ENCODE measurements at places on chromosomes 1 and 21.

- no peaks in the 10 kb centered on the region for H3K36me3 ChIP-seq
- no peak overlapping the region for H3K4me3 ChIP-seq
- H3K27me3 ChIP-seq, result no peaks in the 10 kb centered on the region
- H3K4me1 ChIP-seq, result no peaks in the 10 kb centered on the region
- no peak overlapping the region for H3K27ac ChIP-seq
These were observed 129.8 kb upstream of the SAMSN1 start for GRCh38 chr21:14675774-14676530.

GRCh38 chr1:37795340-37796125 lies 1.9 kb downstream of the MANEAL start:
- no peak overlapping the region for H3K27ac ChIP-seq
- H3K27me3 ChIP-seq, result peaks cover 34% of the 10 kb centered on the region
- H3K4me1 ChIP-seq, result peaks cover 12% of the 10 kb centered on the region
- 0 out of 2 replicates have a peak, but pooled peaks cover 5% of the 10 kb centered on the region for H3K36me3 ChIP-seq
- DNase-seq, result no peak

- H3K27ac ChIP-seq, result no peak overlapping the region
- DNase-seq, result no peak
- H3K4me3 ChIP-seq, result no peak overlapping the region
- no peaks in the 10 kb centered on the region for H3K27me3 ChIP-seq
- H3K4me1 ChIP-seq, result peaks cover 14% of the 10 kb centered on the region
These were observed 2.5 kb upstream of the PNRC2 start for GRCh38 chr1:23957096-23957495.

- no peak overlapping the region for H3K4me3 ChIP-seq
- peaks cover 45% of the 10 kb centered on the region for H3K4me1 ChIP-seq
- no peaks in the 10 kb centered on the region for H3K27me3 ChIP-seq
- peak overlapping the region; percentile 72 for H3K27ac ChIP-seq
- DNase-seq, result peak; percentile 88
- no peaks in the 10 kb centered on the region for H3K36me3 ChIP-seq
These were observed 23.3 kb downstream of the NAV1 start for GRCh38 chr1:201562257-201562656.

DNA sequence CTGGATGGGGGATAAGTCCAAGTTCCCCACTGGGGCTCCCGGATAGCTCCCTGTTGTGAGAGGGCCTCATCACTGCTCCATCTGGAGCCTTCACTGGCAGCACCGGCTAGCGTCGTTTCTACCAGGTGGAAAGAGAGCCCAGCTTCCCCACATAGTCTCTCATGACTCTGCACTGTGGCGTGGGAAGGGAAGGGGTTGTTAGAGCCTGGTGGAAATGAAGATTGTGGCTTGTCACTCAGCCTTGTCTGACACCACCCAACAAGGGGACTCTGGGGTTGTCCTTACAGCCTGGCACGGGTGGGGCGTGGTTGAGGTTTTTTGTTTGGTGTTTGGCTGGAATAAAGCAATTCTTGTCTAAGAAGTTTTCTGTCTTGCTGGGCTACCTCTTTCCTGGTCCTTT lies 94.6 kb downstream of the ADARB1 start:
- no peaks in the 10 kb centered on the region for H3K4me1 ChIP-seq
- H3K27ac ChIP-seq, result no peak overlapping the region
- H3K36me3 ChIP-seq, result no peaks in the 10 kb centered on the region
- no peak for DNase-seq
- H3K27me3 ChIP-seq, result no peaks in the 10 kb centered on the region

DNA sequence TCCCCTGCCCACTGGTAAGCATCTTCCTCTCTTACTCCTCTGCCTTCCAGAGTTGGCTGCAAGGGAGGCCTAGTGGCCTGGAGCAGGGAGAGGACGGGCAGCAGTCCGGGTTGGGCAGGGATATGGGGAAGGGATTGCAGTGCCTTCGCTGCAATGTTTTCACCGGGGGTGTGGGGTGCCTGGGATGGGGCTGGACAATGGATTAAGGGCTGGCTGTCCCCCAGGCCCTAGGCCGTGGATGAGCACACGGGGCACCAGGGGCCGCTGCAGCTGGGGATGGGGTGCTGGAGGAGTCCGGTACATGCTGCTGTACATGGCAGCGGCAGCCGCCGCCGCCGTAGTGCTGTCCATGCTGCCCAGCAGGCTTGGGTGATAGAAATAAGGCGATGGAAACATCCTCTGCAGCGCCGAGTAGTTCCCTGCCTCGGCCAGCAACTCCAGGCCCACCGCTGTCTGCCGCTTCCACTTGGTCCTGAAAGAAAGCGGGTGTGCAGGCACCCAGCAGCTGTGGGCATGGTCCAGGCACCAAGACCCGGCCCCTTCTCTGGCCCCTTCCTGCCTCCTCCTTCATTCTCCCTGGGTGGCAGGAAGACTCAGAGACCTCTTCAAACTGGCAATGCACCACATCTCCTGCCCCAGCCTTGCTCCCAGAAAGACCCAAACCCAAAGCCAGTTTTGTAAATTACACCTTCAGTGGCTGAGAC lies 4.8 kb downstream of the BARHL2 start:
- DNase-seq, result no peak
- H3K4me3 ChIP-seq, result no peak overlapping the region
- H3K4me1 ChIP-seq, result no peaks in the 10 kb centered on the region
- no peak overlapping the region for H3K27ac ChIP-seq
- peaks cover 94% of the 10 kb centered on the region for H3K27me3 ChIP-seq

GRCh38 chr21:15031790-15032357 lies 32.9 kb downstream of the NRIP1 start:
- no peaks in the 10 kb centered on the region for H3K27me3 ChIP-seq
- no peak for DNase-seq
- peaks cover 3% of the 10 kb centered on the region for H3K36me3 ChIP-seq

DNA sequence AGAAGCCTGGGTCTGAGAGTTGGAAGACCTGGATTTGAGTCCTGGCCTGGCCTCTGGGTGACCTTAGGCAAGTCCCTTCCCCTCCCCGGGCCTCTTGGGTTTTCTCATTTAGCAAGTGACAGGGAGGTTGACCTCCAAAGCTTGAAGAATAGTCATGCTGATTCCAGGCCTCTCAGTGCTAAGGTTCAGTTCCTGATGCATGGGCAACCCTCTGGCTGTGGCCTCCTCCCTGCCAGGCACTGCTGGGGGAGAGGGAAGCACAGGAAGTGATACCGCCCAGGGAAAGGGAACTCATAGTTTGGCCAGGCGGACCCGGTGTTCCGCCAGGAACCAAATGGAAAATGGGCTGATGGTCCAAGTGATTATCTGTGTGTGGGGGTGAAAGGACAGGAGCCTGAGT lies 23.6 kb upstream of the WASF2 start:
- no peak overlapping the region for H3K4me3 ChIP-seq
- no peak overlapping the region for H3K27ac ChIP-seq
- H3K4me1 ChIP-seq, result no peaks in the 10 kb centered on the region
- no peak for DNase-seq
- no peaks in the 10 kb centered on the region for H3K27me3 ChIP-seq
- H3K36me3 ChIP-seq, result no peaks in the 10 kb centered on the region

DNA sequence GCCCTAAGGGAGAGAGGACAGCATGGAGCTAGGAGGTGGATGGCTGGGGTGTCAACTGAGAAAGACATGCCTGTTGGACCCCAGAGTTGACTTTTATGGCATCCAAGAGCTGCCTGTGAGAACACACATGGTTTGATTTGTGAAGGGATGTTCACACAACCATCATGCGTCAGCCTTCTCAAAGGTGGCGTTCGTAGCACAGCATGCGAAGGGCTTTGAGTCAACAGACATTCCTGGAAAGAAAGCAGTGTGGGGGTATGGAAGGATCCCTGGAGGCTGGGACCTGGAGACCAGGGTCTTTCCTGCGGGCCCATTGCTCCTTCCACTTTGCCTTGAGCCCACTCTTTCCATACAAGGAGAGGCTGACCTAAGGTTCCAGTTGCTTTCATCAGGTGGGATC lies 6.4 kb upstream of the WNT3A start:
- H3K4me3 ChIP-seq, result no peak overlapping the region
- H3K36me3 ChIP-seq, result no peaks in the 10 kb centered on the region
- no peaks in the 10 kb centered on the region for H3K4me1 ChIP-seq
- peaks cover 14% of the 10 kb centered on the region for H3K27me3 ChIP-seq
- H3K27ac ChIP-seq, result no peak overlapping the region
- DNase-seq, result no peak

DNA sequence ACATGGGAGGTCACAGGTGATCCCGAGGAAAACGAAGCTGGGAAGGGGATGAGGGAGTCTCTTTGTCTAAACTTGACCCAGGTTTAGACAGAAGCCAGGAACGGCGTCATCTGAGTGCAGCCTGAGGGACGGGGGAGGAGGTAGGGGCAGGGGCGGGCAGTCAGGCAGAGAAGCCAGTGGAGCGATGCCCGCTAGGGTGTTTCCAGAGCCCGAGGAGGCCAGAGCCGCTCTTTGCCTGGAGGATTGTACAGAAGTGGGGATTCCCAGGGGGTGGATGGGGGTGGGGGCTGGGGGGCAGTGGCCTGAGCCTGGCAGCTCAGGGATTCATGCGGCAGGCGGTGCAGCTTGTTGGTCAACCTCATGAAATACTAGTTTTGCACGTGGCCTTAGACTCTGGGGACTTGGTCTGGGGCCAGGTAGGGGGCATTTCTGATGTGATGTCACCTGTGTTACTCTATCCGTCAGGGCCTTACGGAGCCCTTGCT lies 58.4 kb downstream of the VPS26C start:
- H3K27me3 ChIP-seq, result no peaks in the 10 kb centered on the region
- H3K36me3 ChIP-seq, result peaks cover 10% of the 10 kb centered on the region
- H3K4me1 ChIP-seq, result peaks cover 16% of the 10 kb centered on the region

- DNase-seq, result no peak
- H3K27me3 ChIP-seq, result no peaks in the 10 kb centered on the region
- H3K4me1 ChIP-seq, result no peaks in the 10 kb centered on the region
- H3K4me3 ChIP-seq, result no peak overlapping the region
These were observed 11.2 kb upstream of the VPS45 start for GRCh38 chr1:150056407-150056806.

DNA sequence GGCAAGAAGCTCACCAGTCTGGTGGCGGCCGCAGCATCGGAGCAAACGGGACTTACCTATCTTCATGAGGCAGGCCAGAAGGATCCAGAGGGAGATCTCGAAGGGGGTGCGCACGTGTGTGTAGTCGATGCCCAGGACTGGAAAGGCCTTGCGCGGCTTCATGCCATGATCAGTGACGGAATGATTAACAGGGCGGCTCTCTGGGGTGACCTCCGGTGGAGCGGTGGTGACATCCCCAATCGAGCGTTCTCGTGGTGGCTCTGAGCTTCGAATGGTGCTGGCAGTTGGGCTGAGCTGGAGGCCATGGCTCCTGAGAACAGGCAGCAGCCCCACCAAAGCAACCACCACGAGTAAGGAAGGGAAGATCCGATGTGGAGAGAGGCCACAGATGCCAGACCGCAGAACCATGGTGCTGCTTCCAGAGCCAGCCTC lies 982 bp downstream of the SLC9A1 start:
- H3K27ac ChIP-seq, result no peak overlapping the region
- no peaks in the 10 kb centered on the region for H3K27me3 ChIP-seq
- H3K4me1 ChIP-seq, result peaks cover 29% of the 10 kb centered on the region
- peak overlapping the region; percentile 58 for H3K4me3 ChIP-seq

GRCh38 chr1:41812051-41812450 lies 106.7 kb downstream of the HIVEP3 start:
- H3K4me3 ChIP-seq, result no peak overlapping the region
- no peak for DNase-seq
- no peaks in the 10 kb centered on the region for H3K36me3 ChIP-seq
- peaks cover 23% of the 10 kb centered on the region for H3K4me1 ChIP-seq

DNA sequence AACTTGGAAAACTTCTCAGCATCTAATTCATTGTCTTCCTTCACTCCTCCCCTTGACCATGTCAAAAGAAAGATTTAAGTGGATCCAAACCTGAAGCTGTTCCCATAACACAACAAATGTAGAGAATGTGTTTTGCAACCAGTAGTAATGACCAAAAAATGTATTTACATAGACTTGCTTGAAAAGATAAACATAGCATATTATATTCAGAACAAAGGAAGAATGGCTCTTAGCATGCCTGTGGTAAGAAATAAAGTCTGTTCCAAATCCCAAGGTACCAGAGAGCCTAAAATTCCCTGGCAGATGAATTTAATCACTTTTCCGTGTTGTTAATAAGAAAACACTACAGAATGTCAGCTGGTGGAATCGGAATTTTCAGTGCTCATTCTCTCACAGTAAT lies 36.8 kb downstream of the FMO3 start:
- peak overlapping the region; percentile 84 for H3K27ac ChIP-seq
- peak; percentile 86 for DNase-seq
- no peaks in the 10 kb centered on the region for H3K27me3 ChIP-seq
- H3K4me3 ChIP-seq, result no peak overlapping the region
- no peaks in the 10 kb centered on the region for H3K36me3 ChIP-seq

GRCh38 chr1:168509210-168509609 lies 34.6 kb downstream of the XCL2 start:
- no peak for DNase-seq
- H3K27me3 ChIP-seq, result 0 out of 2 replicates have a peak, but pooled peaks cover 3% of the 10 kb centered on the region
- H3K4me3 ChIP-seq, result no peak overlapping the region
- H3K27ac ChIP-seq, result no peak overlapping the region
- peaks cover 18% of the 10 kb centered on the region for H3K4me1 ChIP-seq

DNA sequence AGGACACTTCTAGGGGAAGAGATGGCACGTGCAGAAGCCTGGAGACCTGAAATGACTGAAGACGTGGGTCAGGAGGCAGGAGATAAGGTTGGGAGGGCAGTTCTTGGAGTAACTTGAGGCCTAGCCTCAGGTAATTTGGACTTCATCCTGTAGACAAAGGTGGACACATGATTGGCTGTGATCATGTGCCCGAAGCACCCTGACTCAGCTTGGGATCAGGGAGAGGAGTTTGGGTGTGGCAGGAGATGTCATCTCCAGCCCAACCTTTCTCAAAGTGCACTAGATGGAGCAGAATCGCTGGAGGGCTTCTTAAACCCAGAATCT lies 1.5 kb downstream of the SLC66A1 start:
- no peak overlapping the region for H3K27ac ChIP-seq
- peaks cover 30% of the 10 kb centered on the region for H3K4me1 ChIP-seq
- DNase-seq, result no peak
- no peak overlapping the region for H3K4me3 ChIP-seq

- no peak overlapping the region for H3K4me3 ChIP-seq
- no peaks in the 10 kb centered on the region for H3K36me3 ChIP-seq
- H3K27me3 ChIP-seq, result no peaks in the 10 kb centered on the region
- H3K4me1 ChIP-seq, result no peaks in the 10 kb centered on the region
These were observed 27.8 kb upstream of the FMO4 start for GRCh38 chr1:171286032-171286705.

GRCh38 chr1:1537626-1538250 lies 2.7 kb downstream of the TMEM240 start:
- no peak for DNase-seq
- no peak overlapping the region for H3K4me3 ChIP-seq
- no peaks in the 10 kb centered on the region for H3K4me1 ChIP-seq
- peaks cover 40% of the 10 kb centered on the region for H3K36me3 ChIP-seq
- H3K27me3 ChIP-seq, result no peaks in the 10 kb centered on the region

GRCh38 chr1:178337091-178337706 lies 159.6 kb downstream of the CLEC20A start:
- peaks cover 14% of the 10 kb centered on the region for H3K4me1 ChIP-seq
- no peak for DNase-seq
- H3K36me3 ChIP-seq, result no peaks in the 10 kb centered on the region
- H3K27ac ChIP-seq, result no peak overlapping the region

DNA sequence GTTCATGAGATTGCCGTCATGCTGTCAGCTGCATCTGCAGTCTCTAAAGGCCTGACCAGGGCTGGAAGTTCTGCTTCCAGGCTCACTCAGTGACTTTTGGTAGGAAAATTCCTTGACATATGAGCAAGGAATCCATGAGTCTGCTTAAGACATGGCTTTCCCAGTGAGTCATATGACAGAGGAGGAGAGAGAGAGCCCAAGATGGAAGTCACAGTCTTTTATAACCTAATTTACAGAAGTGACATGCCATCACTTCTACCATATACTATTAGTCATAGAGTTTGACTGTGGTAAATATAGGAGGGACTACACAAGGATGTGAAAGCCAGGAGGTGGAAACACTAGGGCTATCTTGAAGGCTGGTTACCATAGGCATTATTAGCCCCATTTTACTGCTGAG lies 115.2 kb downstream of the ROR1 start:
- H3K27ac ChIP-seq, result no peak overlapping the region
- H3K36me3 ChIP-seq, result no peaks in the 10 kb centered on the region
- H3K27me3 ChIP-seq, result no peaks in the 10 kb centered on the region
- H3K4me3 ChIP-seq, result no peak overlapping the region
- DNase-seq, result no peak
- peaks cover 18% of the 10 kb centered on the region for H3K4me1 ChIP-seq

All from SJSA1 (cell line).